ENCODE measurements at places on chromosomes 1 and 21.

DNA sequence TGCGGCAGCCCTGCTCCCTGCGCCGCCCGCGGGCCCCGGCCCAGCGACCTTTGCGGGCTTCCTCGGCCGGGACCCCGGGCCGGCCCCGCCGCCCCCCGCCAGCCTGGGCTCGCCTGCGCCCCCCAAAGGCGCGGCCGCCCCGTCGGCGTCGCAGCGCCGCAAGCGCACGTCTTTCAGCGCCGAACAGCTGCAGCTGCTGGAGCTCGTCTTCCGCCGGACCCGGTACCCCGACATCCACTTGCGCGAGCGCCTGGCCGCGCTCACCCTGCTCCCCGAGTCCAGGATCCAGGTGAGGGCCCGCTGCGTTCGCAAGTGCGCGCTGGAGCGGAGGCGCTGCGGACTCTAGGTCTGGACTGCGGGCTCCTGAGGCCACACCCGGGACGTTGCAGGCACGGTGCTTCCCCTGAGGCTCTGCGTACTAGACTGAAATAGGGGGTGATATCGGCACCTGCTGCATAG is 351 bp downstream of the MIXL1 start:
- no peak for DNase-seq

DNA sequence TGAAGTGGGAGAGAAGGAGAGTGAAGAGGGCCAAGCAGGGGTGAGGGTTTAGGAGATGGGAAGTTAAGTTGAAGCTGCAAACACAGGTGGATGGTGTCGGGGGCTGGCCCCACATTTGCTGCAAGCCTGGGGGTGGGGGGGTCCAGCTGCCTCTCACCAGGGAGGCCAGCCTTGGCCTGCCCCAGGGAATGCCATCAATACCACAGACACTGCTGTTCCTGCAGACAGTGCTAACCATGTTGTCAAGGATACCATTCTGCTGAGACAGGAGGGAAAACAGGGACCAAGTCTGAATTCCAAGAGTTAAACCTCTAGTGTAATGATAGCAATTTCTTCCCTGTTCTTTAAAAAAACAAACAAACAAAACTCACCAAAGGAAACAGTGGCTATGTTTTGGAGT is 8.0 kb downstream of the MECR start:
- no peak for DNase-seq

DNA sequence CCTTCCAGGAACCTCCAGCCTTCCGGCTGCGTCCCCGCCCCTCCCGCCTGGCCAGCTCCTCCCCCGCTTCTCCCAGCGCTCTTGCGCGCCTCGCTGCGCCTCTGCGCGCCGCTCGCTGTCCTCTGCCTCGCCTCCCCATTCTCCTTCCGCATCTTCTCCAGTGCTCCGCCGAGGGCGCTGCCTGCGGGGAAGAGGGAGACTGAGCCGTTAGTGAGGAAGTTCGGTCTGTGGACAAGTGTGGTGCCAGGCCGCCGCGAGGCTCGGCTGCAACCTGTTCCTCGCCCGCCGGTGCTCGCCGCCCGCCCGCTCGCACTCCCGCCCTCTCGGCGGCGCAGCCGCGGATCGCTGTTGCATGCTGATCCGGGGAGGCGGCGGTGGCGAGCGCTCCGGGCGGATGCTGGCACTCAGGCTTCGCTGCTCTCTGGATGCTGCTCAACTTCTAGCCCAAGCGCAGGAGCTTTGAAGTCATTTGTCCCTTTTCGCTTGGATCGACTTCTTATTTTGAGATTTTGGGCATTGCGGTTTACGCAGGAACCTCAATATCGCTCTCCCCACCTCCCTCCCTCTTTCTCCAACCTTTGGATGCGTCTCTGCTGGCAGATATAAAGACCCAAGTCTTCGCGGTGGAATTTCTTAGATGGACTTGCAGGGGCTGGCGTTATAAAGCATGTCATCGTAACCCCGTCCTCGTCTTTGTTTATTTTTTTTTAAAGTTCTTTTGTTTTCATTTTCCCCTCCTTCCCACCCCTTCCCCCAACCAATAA is 614 bp upstream of the CACNA1E start:
- DNase-seq: no peak

DNA sequence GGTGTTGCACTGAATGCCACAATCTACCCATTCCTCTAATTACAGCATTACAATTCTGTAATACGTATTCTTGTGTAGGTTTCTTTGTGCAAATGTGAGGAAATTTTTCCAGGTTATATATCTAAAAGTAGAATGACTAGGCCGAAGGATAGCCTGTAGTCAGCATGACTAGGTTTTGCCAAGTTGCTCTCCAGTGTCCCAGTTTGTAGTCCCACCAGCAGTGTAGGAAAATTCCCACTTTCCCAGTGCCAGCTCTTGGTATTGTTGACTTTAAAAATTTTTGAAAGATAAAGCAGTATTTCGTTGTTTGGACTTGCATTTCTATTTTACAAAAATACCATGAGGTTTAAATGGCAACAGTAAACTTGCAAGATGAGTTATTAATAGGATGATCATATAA is 3.0 kb downstream of the PARK7 start:
- no peak for DNase-seq

GRCh38 chr1:20153000-20153418 is 13.9 kb downstream of the PLA2G2F start:
- no peak for DNase-seq

GRCh38 chr1:178614286-178614685 is 101.4 kb downstream of the TEX35 start:
- DNase-seq: no peak

DNA sequence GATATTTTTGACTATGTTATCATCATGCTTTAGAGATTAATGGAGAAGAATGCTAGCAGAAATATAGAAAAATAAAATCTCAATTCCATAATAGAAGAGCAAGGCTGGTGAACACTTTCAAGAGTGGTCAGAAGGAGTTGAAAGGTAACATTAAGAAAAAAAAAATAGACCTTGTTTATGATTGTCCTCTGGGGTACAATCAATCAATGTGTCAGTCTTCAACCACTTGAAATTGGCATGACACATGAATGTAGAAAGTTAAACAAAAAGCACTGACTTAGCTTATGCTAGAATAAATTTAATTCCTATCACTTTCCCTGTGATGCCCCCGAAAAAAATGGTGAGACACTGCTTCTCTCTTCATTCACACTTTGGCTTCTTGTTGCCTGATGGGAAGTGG is 750.3 kb upstream of the ADGRL2 start:
- no peak for DNase-seq

DNA sequence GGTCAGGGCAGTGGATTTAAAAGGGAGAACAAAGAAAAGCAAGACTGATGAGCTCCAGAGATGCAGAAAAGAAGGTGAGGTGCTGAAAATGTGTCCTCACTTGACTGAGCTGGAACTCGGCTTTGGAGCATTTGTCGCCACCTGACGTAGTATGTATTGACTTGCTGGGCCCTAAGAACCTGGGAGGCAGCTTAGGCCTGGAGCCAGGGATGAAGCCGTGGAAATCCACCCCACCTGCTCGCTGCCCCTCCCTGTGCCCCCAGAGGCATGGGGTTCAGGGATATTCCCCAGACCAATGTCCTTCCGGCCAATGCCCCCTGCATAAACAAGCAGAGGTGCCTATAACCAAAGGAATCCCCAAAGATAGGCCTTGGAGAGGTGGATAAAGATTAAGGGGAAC is 14.3 kb downstream of the MRAP start:
- DNase-seq: no peak

All from activated CD4-positive, alpha-beta T cell treated with anti-CD3 and anti-CD28 coated beads for 1 hour (primary cell).